ENCODE measurements at places on chromosomes 4 and X.

DNA sequence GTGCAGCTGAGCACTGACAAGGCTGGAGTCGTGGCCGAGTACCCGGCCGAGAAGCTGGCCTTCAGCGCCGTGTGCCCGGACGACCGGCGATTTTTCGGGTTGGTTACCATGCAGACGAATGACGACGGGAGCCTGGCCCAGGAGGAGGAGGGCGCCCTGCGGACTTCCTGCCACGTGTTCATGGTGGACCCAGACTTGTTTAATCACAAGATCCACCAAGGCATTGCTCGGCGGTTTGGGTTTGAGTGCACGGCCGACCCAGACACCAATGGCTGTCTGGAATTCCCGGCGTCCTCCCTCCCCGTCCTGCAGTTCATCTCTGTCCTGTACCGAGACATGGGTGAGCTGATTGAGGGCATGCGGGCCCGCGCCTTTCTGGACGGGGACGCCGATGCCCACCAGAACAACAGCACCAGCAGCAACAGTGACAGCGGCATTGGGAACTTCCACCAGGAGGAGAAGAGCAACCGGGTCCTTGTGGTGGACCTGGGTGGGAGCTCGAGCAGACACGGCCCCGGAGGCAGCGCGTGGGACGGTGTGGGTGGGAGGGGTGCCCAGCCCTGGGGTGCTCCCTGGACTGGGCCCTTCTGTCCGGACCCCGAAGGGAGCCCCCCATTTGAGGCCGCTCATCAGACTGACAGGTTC, 24.3 kb downstream of the RGS12 start:
- no peak for DNase-seq

- no peak for DNase-seq
Observed at GRCh38 chr4:177596991-177597390, 154.8 kb upstream of the AGA start.

GRCh38 chr4:148289740-148290139, 152.5 kb downstream of the NR3C2 start:
- no peak for DNase-seq

DNA sequence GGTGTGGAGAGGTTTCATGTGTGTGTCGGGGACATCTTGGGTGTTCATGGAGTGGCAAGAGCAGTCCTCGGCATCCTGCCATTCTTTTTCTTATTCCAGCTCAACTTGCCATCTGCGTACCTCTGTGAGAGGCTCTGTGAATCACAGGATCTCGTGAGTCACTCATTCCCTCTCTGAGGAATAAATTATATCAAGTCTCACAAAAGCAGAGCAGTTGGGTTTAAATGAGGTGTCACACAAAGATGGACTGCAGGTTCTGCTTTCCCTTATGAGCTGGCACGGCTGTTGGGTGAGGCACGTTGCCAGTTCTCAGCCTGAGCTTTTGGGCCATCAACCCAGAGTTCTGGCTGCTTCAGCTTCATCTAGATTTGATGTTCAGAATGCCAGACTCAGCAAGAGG, 6.8 kb upstream of the OCIAD2 start:
- no peak for DNase-seq

- DNase-seq, result no peak
Observed at GRCh38 chrX:39815631-39816030, 282.1 kb downstream of the BCOR start.

GRCh38 chrX:68723491-68724155, 76.2 kb downstream of the STARD8 start:
- DNase-seq, result no peak

- peak; percentile 48 for DNase-seq
Observed at GRCh38 chrX:13647709-13648212, 5.2 kb upstream of the TCEANC start.

DNA sequence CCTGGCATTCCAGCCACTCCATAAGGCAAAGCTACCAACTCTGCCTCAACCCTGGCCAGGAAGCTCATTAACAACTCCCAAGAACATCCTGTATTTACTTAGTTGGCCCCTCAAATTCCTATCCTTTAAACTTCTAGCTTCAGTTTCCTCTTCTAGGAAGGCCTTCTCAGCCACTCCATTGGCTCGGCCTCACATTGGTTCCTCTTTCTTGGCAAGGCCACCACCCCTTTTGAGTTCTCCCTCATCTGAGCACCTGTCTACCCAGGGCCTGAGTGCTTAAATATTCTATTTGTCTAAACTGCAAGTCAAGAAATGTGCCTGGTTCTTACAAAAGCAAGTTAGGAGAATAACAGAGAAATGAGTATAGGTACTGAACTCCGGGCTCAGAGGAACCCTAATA, 10.0 kb downstream of the SMC1A start:
- DNase-seq, result no peak

GRCh38 chrX:20459410-20460350, 193.0 kb upstream of the RPS6KA3 start:
- no peak for DNase-seq

- DNase-seq, result no peak
Observed at GRCh38 chrX:70262952-70263567, 3.1 kb upstream of the P2RY4 start.

DNA sequence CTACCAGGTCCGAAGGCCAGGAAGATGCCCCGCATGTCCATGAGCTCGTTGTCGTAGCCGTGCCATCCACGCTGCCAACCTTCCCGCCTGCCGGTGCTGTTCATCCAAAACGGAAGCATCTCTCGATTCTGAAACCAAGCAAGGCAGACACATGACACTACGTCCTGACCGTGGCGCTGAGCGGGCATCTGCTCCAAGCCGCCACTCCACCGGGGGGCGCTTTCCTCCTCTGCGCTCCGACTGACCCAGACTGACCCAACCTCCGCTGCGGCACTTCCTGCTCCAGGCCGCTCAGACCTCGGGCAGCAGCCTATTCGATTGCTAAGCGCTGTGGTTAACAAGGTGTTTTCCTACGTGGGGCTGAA, 120.5 kb downstream of the ENPP6 start:
- peak; percentile 63 for DNase-seq

DNA sequence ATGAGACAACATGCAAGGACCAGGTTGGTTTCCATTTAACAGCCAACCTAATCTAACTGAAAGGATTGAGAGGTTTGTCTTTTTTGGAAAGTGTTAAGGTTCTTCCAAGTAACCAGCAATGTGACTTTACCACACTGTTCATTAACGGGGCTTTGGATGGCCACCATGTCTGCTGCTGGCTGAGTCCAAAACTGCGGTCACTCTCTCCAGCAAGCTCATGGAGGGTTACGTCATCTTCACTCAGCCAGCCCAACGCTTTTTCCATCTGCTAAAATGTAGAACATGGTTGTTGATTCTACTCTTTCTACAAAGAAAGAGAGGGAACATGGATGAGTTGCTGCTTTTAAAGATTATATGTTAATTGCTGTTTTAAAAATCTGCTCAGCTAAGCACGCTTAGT, 11.0 kb downstream of the PKD2 start:
- peak; percentile 68 for DNase-seq

GRCh38 chrX:154526901-154527675, 11.1 kb upstream of the FAM3A start:
- DNase-seq, result peak; percentile 88

GRCh38 chr4:78242071-78242470, 184.9 kb downstream of the FRAS1 start:
- DNase-seq, result no peak

DNA sequence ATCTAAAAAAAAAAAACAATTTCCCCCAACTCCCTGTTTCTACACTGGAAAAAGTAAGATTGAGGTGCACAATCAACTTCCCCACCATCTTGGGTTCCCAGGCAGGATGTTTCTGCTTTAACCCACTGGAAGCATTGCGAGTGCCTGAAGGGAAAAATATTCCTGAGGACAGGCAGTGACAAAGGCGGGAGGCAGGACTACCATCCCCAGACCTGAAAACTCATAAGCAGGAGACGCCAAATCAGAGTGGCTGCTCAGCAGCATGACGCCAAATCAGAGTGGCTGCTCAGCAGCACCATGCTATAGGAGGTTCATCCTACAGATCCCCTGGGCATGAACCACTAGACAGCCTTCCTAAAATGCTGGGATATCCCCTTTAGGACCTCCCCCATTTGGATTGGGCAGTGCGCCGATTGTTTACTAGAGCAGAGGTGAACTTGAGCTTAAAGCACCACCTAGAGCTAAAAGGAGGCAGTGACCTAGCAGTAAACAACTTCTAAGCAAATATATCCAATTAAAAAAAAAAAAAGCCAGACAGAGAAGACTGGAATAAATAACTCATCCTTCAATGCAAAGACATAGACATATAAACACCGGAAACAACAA, 35.0 kb upstream of the GK start:
- no peak for DNase-seq

DNA sequence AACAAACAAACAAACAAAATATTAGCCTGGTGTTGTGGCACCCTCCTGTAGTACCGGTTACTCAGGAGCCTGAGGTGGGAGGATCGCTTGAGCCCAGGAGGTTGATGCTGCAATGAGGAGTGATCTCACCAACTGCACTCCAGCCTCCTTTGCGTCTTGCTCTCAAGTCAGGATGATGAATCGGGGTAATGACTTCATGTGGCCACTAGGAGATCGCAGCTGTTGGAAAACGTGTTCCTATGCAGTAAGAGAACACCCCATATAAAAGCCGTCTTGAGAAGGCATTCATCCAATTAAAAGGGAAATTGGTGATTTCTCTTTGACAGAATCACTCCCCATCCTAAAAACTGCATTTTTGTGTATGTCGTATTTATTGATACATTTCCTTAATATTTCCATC, 6.9 kb downstream of the CCNB3 start:
- no peak for DNase-seq

DNA sequence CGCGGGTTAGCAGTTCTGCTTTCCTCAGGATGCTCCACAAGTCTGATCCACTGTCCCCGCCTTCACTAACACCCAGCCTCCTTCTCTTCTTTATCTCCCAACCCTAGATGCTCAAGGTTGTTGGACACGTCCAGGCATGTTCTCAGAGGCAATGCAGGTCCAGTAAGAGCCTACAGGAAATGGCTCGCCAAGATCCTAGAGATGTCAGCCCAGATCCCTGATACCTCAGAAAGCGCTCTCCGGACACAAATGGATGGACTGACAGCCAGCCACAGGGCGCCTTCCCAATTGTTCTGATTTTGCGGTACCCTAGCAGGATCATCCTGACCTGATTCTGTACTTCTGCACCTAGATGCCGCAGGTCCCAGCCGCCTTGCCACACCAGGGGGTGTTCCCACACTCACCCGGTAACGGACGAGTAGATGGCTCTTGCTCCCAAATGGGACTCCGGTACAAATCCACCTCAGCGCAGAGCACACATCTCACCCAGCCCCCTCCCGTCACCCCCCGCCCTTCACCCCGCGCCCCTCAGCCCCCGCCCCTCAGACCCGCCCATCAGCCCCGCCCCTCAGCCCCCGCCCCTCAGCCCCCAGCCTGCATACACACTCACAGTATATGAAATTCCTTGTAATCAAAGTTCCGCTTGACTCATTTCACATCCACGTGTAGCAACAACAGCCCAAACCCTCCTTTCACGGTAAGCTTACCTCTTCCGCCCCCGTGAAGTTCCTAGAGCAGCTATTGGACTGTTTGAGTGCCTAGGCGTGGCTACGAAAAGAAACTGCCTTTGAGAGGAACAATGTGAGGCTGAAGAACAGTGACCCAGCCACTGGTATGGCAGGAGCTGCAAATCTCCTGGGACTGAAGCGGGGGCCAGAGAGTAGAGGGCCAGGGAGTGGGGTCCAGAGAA, at the start of gene EDA2R:
TSS of gene EDA2R (minus strand) at position 488 of the 910 bp plus-strand sequence. CDS start 23,058 bp downstream, outside the sequence.
- DNase-seq, result no peak

DNA sequence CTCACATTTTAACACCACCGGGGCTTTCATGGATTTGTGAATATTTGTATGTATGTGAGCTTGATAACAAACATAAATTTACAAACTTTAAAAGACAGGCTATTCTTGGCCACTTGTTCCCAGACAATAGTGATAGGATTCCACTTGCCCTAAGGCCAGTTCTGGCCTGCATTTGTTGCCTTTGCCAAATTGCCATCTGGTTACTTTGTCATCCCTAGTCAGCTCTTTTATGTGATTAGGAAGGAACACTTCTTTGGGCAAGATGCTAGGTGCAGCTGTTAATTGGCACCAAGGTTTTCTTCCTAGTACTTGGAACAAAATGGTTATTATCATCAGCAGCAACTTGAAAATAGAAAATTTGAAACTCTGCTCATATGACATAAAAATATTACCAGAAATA, 63.3 kb downstream of the CCSER1 start:
- no peak for DNase-seq

DNA sequence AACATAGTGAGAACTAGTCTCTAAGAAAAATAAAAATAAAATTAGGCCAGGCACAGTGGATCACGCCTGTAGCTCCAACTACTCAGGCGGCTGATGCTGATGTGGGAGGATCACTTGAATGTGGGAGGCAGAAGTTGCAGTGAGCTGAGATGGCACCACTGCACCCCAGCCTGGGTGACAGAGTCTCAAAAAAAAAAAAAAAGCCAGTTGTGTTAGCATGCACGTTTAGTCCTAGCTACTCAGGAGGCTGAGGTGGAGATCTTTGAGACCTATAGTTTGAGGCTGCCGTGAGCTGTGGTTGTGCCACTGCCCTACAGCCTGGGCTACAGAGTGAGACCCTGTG, 2.5 kb downstream of the DCK start:
- no peak for DNase-seq

DNA sequence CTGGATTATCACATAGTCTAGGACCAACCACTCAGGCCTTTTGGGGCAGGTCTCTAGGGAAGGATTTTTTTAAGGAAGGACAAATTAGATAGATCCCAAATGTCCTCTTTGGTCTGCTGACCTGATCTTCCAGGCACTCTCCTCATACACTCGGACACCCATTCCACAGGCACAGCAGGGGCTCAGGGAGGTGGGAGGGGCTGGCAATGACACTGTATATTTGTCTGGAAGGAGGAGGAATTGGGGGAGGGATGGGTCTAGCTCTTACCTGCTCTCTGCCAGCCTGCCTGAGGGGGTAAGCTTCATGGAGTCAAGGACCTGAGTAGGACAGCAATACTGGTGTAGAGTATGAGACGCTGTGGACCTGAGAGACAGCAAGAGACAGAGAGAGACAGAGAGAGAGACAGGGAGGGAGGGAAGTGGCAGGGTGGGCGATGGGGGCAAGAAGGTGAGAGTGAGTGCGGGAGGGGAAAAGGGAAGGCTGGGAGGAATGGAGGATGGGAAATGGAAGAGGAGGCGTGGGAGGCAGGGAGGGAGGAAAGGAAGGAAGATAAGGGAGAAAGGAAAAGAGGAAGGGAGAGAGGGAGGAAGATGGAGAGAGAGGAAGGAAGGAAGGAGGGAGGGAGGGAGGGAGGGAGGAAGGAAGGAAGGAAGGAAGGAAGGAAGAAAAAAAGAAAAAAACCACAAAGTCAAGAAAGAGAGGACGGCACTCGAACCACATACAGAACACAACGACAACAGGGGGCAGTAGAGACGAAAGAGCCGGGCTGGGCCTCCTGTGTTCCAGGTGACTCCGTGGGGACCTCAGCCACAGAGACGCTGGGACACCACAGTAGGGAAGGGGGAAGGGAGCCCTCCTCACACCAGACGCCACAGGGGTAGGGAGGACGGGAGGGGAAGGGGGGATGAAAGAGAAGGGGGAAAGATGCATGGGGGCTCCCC, 1.8 kb downstream of the IQSEC2 start:
- DNase-seq, result no peak

GRCh38 chr4:152684587-152684986, 4.8 kb upstream of the TMEM154 start:
- DNase-seq, result no peak
